Bladder microvascular endothelial cell (primary cell): ENCODE measurements at places on chromosomes 13 and 19. TPM values are rescaled to one million over a fixed set of nuclear protein-coding genes. Genes with fewer than 3 reads are reported as not detected.

LGI4 gene
- not detected in 2 replicates for total RNA-seq

RASIP1 gene
- 60.3 and 78.2 TPM in 2 replicates for total RNA-seq

ANO8 gene
- 2.4 and 6.1 TPM in 2 replicates for total RNA-seq

GNA15 gene
- total RNA-seq = under 0.01 and 0.06 TPM in 2 replicates

ELSPBP1 gene
- not detected in 2 replicates for total RNA-seq

PCSK4 gene
- total RNA-seq = 0.32 and 1.4 TPM in 2 replicates

ITGBL1 gene
- 3.2 and 13.3 TPM in 2 replicates for total RNA-seq

KLC3 gene
- total RNA-seq = 0.13 and 0.16 TPM in 2 replicates

PSG1 gene
- total RNA-seq = 0.06 TPM in 1 of 2 replicates, not detected in the other

KRTDAP gene
- total RNA-seq = not detected in 2 replicates

GARIN5A gene
- total RNA-seq = not detected in 2 replicates

SUCLA2 gene
- total RNA-seq = 27.8 and 45.0 TPM in 2 replicates

PRRG2 gene
- total RNA-seq = 2.6 and 3.7 TPM in 2 replicates

OR7D2 gene
- not detected in 2 replicates for total RNA-seq

SSC5D gene
- total RNA-seq = 0.16 and 0.31 TPM in 2 replicates

RFPL4A gene
- 0.16 and 2.3 TPM in 2 replicates for total RNA-seq

OLFM4 gene
- total RNA-seq = not detected in 2 replicates

ZNF208 gene
- total RNA-seq = 0.06 and 0.16 TPM in 2 replicates

CILP2 gene
- total RNA-seq = under 0.01 TPM in 1 of 2 replicates, not detected in the other

SEMA6B gene
- 136 and 191 TPM in 2 replicates for total RNA-seq

CGB5 gene
- total RNA-seq = not detected in 2 replicates

ANKLE1 gene
- total RNA-seq = 0.49 and 0.76 TPM in 2 replicates

CACNG8 gene
- total RNA-seq = 0.16 and 0.19 TPM in 2 replicates

TRPC4 gene
- total RNA-seq = 0.06 and 0.32 TPM in 2 replicates

LILRA1 gene
- total RNA-seq = not detected in 2 replicates
